ENCODE measurements at places on chromosomes 16 and 17.

- DNase-seq, result no peak
These were observed 32.2 kb downstream of the FAM222B start for GRCh38 chr17:28810437-28810836.

GRCh38 chr16:19437280-19437679, 19.6 kb downstream of the TMC5 start:
- DNase-seq, result no peak

DNA sequence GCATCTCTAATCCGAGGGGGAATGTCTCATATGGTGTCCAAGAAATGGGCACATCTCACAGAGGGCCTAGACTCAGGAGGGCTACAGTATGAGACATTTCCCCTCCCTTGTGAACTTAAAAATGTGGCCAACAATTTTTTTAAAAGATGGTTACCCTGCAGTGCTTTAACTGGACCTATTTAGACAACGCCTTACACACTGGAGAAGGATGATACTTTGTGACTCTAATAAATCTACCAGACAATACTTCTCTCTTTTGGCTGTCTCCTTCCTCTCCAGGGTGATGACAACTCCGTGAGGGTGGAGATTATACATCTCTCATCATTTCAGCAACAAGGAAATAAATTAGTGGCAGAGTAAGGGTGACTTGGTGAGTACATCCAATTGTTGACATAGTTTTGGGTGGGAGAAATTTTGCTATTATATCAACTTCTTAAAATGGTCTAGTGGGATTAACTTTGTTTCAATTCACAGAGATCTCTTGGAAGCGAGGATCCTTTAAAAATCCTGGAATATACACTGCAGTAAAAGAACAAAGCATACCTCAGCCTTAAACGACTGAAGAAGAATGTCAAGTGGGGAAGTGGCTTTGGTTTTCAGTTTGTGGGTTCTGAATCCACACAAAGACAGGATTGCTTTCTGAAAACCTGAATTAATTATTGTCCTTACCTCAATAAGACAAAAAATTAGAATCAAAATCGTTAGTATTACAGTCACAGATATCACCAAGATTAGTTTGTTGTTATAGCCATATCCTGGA, 89.8 kb downstream of the KPNA2 start:
- no peak for DNase-seq

DNA sequence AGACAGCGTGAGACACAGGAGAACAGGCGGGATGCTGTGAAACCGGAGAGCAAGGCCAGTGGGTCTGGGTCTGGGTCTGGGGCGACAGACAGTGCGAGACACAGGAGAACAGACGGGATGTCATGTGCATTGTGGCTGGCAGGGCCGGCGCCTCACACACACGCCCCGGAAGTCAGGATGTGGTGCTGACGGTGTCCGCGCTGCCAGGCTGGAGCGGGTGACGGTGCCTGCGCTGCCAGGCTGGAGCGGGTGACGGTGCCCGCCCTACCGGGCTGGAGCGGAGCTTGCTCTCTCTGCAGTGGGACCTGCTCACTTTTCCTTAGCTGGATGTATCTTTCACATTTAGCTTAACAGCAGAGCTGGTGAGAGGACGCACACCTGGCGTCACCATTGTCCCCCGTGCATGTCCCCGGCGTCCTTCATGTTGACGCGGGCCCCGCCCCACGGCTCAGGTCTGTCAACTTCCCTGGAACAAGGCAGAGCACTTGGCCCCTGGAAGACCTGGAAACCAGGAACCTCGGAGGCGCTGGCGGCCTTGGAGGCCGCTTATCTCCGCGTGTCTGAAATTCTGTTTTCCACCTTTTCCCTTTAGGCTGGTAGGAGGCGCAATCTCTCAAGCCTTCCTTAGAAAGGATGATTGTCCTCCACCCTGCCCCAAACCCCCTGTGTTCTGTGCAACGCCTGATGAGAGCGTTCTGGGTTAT, 43.0 kb upstream of the ZNF750 start:
- no peak for DNase-seq

- DNase-seq, result no peak
These were observed 1.2 kb downstream of the HS3ST3B1 start for GRCh38 chr17:14302091-14302430.

GRCh38 chr16:12340151-12340733, 363.7 kb downstream of the SNX29 start:
- peak; percentile 5 for DNase-seq

DNA sequence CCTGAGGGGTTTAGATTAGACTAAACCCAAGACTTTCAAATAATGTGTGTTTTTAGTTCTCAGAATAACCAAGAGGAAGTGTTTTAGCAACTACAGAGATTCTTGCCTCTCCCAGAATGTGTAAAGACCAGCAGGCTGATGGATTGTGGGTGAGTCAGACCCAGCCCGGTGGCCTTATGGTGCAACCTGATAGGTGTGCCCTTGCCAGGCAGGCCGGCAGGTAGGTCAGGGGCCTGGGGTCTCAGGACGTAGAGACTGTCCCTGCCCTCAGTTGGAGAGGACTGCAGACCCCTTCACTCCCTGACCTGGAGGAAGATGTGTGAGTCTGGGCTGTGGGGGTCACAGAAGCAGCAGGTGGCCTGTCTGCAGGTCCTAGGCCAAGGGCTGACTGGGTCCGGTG, 47.2 kb upstream of the ACSF3 start:
- DNase-seq, result no peak

DNA sequence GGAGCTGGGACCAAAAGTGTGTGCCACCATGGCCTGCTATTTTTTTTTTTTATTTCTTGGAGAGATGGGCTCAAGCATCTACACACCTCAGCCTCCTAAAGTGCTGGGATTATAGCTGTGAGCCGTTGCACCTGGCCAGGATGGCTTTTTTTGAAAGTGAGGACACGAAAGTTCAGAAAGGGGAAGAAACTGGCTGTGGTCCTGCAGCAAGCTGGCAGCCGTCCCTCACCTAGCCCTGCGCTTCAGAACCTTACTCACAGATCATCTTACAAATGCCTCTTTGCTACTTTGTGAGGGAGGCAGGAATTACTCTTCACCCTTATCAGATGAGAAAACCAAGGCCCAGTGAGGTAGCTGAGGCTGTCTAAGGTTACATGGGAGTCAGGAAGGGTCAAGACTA, 4.5 kb upstream of the PPY start:
- no peak for DNase-seq

DNA sequence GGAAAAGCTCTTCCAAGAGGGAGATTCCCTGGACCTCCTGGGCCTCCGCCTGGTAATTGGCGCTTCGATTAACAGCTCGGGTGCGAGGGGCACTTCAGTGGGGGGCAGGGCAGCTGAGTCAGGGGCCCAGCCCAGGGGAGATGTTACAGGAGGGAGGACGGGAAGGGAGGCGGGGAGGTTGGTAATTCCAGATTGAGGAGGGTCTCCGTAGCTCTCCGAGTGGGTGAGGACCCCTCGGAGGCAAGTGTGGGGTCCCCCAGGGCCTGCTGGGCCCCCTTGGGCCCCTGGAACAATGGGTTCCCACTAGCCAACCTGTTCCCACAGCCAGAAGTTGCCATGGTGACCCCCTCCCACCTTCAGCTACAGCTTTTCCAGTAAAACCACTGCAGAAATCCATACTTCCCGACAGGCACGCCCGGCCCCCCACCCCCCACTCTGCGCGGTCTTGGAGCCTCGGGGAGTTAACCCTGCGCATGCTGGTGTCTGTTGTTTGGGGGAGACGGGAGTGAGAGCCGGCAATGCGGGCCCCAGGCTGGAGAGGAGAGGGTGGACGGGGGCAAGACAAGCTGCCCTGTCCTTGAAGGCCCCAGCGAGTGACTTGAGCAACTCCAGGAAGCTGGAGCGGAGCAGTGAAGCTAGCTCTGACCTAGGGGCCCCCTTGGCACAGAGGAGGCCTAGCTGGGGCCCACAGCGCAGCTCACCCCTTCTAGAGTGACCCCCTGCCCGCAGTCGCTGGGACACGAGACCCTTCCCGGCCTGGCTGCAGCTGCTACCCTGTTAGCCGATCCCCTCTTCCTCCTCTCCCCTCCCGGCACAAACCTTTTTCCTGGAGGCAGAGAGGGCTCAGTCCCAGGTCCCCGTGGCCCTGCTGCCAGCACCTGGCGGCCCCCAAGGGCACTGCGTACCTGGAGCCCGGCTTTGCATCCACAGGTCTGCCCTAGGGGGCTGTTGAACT, 37.8 kb downstream of the TMEM235 start:
- no peak for DNase-seq

GRCh38 chr17:64984851-64985521, 65.7 kb upstream of the LRRC37A3 start:
- no peak for DNase-seq

DNA sequence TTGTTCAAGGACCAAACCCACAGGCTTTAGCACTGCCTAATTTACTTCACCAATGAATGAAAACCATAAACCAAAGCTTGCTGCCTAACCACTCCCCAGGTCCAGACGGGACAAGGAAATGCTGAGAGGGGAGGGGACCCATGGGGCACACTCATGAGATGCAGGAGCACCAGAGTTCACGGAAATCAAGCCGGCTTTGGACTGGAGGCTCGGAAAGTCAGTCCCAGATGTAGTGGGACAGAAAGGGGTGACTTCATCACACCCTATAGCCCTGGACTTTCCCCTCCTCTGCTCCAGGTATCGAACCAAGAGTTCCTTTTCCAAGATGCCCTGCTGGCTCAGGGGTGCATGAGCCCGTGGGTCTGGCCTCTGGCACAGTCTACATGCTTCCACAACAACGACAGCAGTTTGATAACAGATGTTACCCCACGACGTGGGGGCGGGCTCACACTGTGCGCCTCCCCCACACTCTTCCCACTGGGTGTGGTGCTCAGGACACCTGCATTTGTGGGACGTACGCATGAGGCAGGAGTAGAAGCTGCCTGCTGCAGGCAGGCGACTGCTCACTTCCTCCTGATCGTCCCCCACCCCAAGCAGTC, 63.2 kb downstream of the AMFR start:
- no peak for DNase-seq

GRCh38 chr16:524274-525040, 3.1 kb upstream of the CAPN15 start:
- no peak for DNase-seq

GRCh38 chr16:53848277-53848942, 144.5 kb downstream of the FTO start:
- DNase-seq, result no peak

- DNase-seq, result peak; percentile 44
These were observed at the start of gene ZNF768 for GRCh38 chr16:30526137-30526822. Gene ZNF768 (minus strand): TSS chr16:30526566. CDS start chr16:30526413, 153 bp downstream.

DNA sequence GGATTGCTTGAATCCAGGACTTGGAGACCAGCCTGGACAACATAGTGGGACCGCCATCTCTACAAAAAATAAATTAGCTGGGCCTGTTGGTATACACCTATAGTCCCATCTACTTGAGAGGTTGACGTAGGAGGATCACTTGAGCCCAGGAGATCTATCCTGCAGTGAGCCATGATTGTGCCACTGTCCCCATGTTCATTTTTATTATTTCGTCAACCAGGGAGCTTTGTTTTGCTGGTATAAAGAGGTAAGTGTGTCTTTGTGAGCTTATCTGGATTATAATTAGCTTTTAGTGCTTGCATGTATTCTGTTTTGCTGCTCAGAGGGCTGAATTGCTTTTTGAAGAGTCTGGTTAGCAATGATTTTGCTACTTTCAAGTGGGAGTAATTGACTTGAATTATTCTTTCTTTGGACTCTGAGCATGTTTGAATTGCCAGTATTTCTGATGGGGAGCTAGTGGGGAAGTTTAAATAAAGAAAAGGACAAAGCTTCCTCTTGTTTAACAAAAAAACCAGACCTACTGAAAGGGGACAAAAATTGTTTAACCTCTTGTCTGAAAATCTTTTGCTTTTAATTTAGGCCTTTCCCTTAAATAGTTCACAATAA, 31.6 kb upstream of the BCAS3 start:
- peak; percentile 36 for DNase-seq

- no peak for DNase-seq
These were observed 64.4 kb downstream of the ABCC6 start for GRCh38 chr16:16158741-16159374.

GRCh38 chr17:79980246-79981043, 55.2 kb downstream of the TBC1D16 start:
- no peak for DNase-seq

DNA sequence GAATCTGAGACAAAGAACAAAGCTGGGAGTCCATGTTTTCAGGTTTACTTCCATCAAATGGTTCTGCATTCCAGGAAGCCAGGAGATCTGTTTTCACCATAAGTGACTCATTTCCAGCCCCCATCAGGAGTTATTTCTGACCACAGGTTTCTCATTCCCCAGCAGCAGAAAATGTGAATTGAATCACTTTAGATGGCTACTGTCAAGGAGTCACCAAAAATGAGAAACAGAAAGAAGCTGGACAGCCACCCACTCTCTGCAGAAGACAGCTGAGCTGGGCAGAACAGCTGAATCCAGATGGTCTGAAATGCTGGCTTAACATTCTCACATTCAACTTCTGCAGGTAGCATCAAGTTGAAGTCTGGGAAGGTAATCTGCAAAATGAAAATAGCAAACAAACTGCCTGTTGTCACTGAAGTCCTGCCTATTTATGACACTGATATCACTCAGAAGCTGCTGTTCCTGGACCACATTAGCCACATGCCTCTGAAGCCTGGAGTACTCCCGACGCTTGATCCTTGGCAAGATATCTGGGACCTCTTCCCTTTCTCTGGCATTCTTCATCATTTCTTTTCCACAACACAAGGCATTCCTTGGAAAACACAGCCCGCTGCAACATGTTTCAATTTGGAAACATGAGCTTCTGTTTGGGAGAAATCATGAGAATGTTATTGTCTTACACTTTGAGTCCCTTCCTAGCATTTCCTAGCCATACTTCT, 15.3 kb downstream of the CCL11 start:
- DNase-seq, result no peak

DNA sequence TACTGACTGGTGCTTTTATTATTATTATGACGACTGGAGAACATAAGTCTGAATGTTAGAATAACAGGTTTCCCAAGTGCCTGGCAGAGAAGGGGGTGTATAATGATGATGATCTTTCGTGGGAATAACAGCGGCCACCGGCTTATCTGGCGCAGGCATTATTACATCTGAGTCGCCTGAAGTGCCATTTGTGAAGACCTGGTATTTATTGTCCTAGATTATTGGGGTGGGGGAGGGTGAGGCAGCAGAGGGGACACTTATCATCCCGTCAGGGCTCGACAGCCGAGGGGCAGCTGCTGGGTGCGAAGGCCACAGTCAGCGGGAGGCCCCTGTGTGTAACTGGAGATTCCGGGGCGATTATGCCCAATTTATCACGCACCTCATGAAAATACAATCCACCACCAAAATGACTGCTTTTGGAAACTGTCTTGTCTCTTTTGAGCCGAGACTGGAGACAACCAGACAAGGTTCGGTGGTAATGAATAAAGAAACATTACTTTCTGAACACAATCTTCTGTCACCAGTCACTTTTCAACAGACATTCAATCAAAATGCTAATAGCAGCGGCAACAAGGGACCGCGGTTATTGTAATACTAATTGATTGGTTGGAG, 199.3 kb downstream of the CCDC182 start:
- DNase-seq, result no peak

GRCh38 chr16:76081967-76082366, 195.2 kb upstream of the CNTNAP4 start:
- DNase-seq, result no peak

- no peak for DNase-seq
These were observed 9.4 kb downstream of the CTRL start for GRCh38 chr16:67922221-67922620.
